ENCODE measurements at places on chromosomes 3 and 15.

DNA sequence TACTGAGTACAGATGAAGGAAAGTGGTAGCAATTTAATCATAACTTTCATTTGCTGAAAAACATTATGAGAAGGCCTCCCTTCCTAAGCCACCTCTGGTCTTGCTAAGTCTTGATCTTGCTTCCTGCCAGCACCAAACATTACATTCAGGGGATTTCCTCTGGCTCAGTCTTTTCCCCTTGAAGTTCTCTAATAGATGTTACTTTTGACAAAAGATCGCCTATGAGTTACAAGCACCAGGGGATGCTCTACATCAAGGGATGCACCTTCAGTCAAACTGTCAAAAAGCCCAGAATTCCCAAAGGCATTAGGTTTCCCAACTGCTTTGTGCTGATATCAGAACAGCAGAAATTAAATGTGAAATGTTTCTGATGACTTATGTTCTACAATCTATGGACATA lies 47.3 kb downstream of the AQP9 start:
- DNase-seq, result no peak

DNA sequence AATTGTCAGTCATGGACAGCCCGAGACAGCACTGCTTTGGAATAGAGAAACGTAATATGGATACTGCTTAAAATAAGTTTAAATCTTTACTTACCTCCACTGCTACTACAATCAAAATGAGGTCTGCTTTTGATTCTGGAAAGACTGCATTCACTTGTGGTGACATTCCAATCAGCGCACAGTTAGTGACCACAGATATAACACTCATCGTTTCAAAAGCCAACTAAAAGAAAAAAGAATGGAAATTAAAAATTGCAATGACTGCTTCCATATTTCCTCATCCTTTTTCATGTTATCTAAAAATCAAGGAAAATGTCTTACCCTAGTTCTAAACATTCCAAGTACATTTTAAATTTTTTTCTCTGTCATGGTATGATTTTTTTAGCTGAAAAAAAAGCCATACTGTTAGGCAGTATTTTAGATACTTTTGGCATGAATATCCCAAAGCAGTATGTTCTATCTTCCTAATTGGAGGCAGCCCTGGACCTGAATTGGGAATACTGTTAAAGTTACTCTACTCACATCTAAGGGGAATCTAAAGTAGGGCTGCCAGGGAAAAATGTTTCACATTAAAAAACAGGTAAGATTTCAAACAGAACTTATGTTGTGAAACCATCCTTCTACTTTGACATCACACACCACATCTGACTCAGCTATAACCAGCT lies 72.1 kb downstream of the ANO10 start:
- DNase-seq, result no peak

DNA sequence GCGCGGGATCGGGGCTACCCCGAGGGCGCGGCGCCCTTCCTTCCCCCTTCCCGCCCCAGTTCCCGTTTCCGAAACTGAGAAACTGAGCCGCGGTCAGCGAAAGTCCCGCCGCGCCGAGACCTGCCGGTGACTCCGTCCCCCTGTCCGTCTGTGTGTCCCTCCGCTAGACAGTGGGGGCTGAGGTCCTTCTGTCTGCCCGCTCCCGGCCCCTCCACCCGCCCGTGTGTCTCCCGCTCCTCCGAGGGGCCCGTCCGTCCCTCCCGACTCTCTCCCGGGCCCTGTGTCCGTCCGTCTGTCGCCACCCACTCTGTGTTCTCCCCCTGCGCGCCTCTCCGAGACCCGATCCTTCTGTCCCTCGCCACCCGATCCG lies 426 bp downstream of the PRKCD start:
- DNase-seq, result no peak

- DNase-seq, result no peak
Measured at GRCh38 chr3:40170395-40170794, 139.1 kb upstream of the EIF1B start.

DNA sequence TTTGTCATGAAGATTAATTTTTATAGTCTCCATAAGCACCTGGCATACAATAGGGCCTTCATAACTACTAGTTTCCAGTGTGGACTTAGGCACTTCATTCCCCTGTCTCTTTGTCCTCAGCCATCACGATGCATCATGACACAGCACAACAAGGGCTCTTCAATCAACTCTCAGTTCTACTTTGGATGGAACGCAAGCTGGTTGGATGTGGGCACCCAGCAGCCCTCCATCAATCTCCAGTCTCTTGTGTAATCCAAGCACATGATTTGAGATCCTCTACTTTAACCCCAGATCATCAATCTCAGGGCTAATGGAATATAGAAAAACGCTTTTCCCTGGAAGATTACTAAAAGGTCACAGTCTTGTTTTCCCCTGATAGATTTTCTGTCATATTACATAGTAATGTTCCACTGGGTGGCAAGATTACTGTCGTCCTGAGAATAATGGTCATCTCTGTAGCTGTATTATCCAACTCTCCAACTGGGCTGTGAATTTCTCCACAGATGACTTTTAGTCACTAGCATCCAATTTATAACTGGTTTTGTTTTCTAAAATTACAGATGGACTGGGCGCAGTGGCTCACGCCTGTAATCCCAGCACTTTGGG lies 22.9 kb upstream of the CHRNA7 start:
- DNase-seq, result no peak

DNA sequence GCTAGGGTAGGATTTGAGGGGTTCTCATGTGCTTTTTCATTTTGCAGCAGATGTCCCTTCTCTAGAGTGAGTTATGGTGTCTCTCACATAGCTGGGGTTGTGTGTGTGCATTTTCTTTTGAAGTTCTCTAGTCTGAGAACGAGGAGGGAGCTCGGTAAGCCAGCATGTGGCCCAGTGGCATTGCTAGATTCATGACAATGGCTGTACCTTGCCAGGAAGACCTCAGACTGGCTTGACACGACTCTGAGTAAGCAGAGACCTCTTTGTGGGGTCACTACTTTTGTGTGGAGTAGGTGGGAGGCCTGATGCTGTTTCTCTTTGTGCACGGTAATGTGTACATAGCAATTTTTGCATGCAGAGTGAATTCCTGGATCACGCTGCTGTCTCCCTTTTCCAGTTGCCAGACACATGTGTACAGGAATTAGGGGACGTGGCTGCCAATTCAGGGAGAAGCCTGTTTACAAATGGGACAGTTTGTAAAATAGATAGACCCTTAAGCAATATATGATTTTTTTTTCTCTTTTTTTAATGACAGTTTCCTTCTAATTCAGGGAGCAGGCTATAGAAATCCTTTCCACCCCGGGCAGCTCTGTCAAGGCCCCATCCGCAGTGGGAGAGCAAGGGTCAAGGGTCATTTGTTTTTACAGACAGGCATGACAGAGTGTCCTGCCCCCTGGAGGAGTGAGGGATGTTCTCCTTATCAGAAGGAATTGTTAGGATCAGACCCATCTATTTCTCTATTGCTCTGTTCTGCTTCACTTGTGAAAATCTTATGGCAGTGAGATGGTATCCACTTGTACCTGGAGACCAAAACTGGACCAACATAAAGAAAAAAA lies 4.6 kb downstream of the CACNA1D start:
- DNase-seq, result no peak

DNA sequence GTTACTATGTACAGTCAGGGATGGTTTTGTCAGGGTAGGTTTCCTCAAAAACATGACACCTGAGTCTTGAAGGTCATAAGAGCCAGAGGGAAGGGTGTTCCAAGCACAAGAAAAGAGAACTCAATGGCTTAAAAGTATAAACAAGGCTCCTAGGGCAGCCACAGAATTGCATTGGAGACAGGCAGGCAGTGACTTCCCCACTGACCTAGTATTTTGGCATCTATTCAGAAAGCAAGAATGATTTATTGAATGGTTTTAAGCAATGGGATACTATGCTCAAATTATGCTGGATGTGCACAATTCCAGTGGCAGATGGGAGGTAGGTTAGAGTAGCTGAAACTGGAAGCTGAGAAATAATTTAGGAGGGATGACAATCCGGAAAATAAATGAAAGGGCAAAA lies 54.0 kb downstream of the TSC22D2 start:
- DNase-seq, result no peak

- DNase-seq, result no peak
Measured at GRCh38 chr3:152622811-152623167, 212.1 kb upstream of the P2RY1 start.

DNA sequence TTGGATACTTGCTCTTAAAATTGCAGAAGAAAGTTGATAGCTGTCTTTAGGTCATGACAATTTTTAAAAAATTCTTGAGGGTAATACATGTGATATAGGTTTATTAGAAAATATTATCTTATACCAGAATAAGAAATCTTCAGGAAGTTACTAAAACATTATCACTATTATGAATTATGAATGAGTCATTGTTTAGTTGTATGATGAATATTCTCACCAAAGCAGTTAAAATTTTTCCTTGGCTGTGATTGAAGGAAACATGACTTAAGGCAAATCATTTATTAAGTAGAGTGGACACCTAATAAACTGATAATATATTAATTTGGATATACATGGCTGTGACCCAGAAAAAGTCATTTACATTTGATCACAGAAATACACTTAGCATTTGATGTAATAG lies 30.1 kb downstream of the APPL1 start:
- DNase-seq, result no peak

DNA sequence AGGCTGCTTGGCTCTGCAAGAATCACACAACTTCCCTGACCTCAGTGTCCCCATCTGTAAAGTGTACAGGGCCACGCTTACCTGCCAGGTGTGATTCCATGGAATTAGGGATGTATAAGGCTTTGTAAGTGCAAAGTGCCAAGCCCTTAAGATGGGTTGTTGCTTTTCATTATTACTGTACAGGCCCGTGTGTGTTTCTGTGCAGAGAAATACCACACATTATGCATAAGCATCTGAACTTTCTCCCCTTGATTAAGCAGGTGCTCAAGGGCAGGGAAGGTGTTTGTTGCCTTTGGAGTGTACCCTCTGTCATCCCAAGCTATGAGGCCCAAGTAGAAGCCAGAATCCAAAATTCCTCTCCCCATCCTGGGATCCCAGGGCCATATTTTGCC lies 13.6 kb upstream of the HRH1 start:
- no peak for DNase-seq

DNA sequence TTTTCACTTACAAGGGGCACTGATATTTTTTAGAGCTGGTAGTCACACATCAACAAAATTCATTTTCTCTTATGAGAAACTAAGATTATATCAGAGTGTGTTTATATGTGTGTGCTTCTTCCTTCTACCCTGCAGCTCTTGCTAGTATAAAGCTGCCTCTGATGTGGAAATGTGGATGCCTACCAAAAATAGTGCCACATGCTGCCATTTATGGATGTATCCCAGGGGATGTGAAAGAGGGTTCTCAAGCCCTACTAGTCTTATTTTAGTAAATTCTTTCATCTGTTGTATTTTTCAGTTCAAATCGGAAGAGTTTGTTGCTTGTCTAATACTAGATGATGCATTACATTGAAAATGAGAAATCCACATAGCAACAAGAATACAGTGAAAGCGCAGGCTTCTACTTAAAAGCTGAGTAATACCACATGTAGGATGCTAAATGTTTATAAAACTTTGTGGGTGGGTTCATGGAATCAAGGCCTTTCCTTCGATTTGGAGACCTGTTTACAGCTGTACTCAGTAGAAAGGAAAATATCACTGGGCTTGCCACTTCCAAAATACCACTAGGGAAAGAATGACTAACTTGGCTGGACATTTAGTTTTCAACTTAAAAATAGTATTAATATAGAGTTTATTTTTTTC lies 399.2 kb downstream of the EPHA3 start:
- DNase-seq, result no peak

DNA sequence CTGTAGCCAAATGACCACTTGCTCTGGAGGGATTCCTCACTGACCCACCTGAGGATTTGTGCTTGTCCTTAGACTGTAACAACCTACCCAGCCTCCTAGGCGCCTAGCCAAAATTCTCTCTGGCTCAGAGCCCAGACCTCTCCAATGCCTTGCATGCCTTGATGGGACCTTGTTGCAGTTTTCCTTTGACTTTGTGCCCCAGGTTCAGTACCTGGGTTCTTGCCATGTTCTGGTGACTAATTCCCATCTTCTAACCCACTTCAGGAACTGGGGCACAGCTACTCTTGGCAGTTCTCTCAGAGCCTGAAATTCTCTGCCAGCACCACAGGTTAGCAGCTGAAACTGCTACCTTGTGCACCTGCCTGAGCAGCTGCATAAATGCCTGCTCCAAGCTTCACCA lies 27.0 kb upstream of the UBE3A start:
- DNase-seq, result no peak

GRCh38 chr3:151135541-151136337 lies 50.3 kb downstream of the MED12L start:
- DNase-seq, result no peak

GRCh38 chr3:188567478-188568195 lies 413.7 kb downstream of the LPP start:
- DNase-seq, result no peak

- no peak for DNase-seq
Measured at GRCh38 chr3:179318876-179319275, 4.0 kb upstream of the ZNF639 start.

DNA sequence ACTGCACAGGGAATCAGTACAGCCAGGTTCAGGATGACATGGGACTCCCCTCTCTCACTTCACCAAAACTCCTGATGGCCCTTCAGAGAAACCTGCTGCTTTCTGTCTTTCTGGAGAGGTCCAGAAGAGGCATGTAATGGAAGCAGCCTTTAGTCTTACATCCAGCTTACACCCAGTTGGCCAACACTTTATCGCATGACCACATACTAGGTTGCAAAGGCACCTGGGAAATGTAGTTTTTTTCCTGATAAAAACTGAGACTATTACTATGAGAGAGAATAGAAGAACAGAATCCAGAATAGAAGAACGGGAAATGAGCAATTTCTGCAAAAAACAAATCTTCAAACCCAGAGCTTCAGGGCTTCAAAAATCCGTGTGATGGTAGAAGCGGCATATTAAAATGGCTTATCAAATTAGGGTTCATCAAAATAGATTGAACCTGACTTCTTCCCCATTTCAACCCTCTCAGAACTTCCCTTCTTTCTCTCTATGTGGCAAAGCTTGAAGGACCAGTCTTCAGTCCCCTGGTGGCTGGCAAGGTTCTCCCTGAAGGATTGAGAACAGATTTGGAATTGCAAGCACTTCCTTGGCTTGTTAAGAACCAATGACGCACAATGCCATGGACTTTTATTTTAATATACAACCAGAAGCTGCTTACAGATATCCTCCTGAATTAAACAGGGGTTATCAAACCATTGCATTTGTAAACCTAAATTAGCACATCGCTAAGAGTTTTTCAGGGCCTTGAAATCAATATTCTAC lies 34.4 kb downstream of the CORO2B start:
- DNase-seq, result no peak

DNA sequence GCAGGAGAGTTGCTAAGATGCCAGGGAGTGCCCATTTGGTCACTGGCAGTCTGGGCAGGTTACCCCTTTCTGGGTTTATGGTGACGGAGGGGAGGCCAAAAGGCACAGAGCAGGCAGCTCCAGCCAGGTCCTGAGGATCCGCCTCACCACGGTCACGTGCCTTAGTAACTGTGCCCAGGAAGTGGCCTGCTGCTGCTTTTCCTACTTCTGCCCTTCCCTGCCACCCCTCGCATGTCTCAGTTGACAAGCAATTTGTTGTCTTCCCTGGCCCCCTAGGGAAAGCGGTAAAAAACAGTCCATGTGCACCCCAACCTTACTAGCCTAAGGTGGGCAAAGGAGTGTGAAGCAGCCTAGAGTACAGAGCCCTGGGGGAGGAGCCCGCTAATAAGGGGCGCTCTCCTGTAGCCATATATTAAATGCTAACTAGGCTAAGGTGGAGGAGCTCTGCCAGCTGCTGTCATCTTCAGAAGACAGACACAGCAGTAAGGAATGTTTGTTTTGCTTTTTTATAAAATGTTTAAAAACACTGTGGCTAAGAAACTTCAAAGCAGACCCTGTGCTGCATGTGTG lies 9.1 kb upstream of the LIPH start:
- DNase-seq, result no peak

Data from effector CD8-positive, alpha-beta T cell (primary cell).